ENCODE measurements at places on chromosomes 7 and 10.

DNA sequence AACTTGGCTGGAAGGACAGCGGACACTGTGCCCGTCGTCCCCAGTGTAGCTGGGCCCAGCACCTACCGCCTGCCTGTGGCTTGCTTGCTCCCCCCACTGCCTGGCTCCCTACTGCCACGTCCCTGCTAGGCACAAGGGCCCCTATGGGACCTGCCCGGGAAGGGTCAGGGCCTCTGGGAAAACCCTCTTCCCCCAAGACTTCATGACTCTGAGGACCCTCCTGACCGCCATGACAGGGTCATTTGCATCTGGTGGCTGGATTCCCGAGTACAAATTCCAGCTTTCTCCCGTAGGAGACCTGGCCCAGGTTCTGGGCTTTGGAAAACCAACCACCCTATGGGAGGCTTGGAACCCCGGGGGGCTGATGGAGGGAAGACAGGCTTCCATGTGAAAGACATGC, 1.4 kb upstream of the MMD2 start:
- DNase-seq = no peak

GRCh38 chr10:118918116-118918515, 111.4 kb upstream of the NANOS1 start:
- no peak for DNase-seq

DNA sequence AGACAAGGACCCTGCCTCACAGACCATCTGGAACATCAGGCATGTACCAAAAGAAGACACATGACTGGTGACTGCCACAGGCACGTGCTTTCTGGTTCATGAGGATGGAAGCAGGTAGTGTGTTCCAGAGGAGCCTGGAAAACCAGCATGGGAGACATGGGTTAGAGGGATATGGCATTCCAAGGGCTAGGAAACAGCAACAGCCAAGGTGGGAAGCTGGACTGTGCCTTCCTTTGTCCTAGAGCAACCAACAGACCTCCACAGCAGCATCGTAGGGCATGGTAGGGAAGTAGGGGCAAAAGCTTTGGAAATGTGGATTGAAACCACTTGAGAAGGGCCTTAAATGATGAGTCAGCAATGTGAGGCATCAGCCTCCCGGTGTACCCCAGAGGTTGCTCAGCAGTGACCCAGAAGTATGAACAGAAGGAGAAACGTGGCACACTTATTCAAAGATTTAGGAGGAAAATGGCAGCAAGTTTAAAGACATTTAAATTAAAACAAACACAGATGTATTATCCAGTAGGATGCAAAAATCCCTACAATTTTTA, 51.0 kb downstream of the PRLHR start:
- DNase-seq = no peak

DNA sequence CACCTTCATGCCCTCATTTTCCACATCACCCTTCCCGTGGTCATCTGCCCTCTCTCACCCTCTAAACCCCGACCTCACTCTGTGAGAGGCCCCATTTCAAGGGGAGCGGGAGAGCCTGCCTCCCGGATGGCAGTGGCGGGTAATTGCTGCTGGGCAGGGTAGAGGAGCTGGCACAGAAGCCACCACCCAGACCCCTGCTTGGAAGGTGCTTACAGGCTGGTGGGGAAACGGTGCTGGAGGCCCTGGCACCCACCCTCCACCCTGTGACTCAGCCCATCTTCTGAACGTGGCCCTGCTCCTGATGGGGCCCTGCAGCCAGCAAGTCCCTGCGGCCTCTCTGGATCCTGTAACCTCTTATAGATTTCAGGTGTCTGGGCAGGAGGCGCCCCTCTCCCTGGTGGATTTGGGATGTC, 10.6 kb upstream of the PWWP2B start:
- no peak for DNase-seq

DNA sequence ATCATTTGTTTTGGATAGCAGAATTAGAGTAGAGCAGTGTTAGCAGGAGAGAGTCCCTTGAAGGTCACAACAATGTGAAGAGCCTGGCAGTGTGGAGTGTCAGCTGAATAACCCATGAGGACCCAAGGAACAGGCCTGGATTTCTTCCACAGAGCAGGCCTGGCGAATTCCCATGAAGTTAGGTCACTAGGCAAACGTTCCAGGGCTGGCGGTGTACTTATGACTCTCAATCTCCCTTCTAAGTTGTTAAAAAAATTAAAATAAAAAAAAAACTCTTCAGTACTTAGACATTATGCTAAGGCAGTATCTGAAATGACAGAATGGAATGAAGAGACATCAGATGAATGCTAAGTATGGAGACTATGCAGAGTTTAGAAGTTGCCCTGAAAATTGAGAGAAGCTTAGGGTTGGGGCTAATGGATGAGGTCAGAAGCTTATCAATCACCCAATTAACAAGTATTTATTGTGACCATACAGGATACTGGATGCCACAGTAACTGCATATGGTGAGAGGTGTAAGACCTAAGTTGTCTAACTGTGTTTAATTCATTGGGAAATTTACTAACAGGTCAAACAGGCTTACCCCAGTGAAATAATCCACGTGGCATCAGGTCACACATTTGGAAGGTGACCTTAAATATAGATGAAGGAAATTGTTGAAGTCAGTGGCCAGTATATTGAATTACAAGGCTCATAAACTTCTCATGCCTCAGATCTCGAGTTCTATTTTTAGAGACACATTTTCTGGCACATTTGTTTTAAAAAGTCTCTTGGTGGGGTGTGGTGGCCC, 126.2 kb upstream of the NRP1 start:
- DNase-seq = no peak

DNA sequence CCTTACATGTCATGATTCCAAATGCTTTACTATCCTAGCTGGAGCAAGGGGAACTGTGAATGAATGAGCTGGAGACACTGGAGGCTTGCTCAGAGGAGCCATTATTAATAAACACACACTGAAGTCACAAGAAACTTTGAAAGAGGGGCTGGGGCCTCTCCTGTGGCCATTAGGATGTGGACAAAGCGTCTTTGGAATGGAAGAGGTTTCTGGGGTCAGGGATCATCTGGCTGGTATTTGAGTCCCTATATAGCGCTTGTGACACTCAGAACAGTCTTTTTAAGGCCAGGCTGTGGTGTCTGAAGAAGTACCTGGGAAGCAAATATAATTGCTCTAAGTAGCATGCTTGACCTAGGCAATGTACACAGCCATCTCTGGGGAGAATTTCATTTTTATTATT, 193.0 kb downstream of the JCAD start:
- DNase-seq = no peak

- DNase-seq = no peak
These were observed 364.0 kb upstream of the LRGUK start for GRCh38 chr7:133763076-133763640.

Measured in stimulated activated CD8-positive, alpha-beta memory T cell treated with anti-CD3 and anti-CD28 coated beads, Interleukin-15, amount 100 ng/mL, for 24 hours (primary cell).